ENCODE measurements at places on chromosomes 7 and 10.

- DNase-seq = no peak
Measured at GRCh38 chr10:89115876-89116627, 91.1 kb downstream of the CH25H start.

GRCh38 chr7:12756821-12757220, 69.4 kb downstream of the ARL4A start:
- DNase-seq = no peak

GRCh38 chr10:97686301-97686961, 610 bp downstream of the AVPI1 start:
- no peak for DNase-seq

GRCh38 chr7:81583882-81584533, 185.8 kb downstream of the HGF start:
- no peak for DNase-seq

DNA sequence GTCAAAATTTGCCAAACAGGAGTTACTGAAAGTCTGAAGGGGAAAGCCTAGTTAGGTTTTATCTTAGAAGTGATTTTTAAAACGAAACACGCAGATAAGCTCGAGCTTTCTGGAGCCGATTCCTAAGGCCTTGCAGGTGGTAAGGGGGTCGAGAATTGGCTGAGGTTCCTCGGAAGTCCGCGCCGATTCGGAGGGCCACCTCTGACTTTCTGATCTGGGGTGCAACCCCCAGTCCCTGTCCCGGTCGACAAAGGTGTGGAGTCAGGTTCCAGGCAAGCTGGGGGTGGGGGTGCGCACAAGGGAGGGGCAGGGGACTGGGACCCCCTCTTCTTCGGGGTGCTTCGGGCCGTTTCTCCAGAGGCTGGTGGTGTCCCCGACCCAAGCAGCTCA, 701 bp upstream of the CUL1 start:
- no peak for DNase-seq

DNA sequence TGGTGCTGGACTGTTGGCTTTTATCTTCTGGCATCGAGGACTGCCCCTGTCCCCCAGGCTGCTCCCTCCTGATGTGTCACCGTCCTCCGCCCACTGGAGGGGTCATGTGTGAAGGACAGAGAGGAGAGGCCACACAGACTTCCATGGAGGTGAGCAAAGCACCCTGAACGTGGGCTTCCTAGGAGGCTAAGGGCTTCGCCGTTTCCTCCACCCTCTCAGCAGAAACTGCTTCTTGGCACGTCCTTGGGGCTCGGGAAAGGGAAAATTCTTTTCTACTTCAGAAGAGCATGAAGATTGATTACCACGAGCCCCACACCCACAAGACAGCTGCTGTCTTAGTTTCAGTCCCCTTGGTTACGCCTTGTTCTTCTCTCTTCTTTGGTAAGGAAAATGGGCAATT, 218.2 kb downstream of the CCDC3 start:
- no peak for DNase-seq

- no peak for DNase-seq
Measured at GRCh38 chr7:39259391-39260003, 281.8 kb downstream of the POU6F2 start.

DNA sequence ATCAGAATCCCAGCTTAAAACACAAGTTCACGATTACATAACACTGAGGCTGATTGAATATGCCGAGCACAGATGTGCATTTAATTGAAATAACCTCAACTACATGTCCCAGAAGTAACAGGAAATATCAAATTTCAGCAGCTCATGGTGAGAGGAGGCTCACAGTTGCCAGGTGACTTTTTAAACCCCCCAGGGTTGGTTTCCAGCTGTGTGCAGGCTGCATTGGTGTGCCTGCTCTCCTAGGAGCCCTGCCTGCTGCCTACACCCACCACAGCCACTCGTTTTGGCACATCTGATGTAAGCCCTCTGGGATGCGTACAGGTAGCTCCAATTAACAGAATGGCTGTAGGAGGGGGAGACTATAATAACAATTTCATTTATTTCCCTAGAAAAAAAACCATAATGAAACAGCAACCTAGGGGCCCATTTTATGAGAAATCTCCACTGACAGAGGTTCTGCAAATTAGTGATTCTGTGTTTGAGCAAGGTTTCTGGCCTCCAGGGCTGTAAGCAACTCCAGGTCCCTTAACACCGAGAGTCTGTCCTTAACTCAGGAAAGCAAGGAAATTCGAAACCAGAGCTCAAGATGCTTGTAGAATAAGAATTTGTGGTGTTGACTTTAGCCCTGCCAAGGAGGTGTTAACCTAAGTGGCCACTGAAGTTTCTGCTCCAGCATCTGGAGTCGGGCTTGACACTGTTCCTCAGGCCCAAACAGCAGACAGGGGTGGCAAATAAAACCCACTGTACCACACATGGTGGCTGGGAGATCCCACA, 161.9 kb downstream of the BMPER start:
- no peak for DNase-seq

Measured in stimulated activated CD4-positive, alpha-beta T cell treated with anti-CD3 and anti-CD28 coated beads, Interleukin-15, amount 100 ng/mL, for 1 hour (primary cell).